Temporal lobe (tissue), 4 donors: ENCODE measurements at places on chromosomes 4 and X. TPM values are rescaled to one million over a fixed set of nuclear protein-coding genes. Genes with fewer than 3 reads are reported as not detected.

Gene TEX13C
- not detected for total RNA-seq

Gene COMMD8
- total RNA-seq, result 9.6 TPM

Gene ARR3
- not detected for total RNA-seq

Gene MAGEA2B
- not detected for total RNA-seq

Gene TKTL2
- 0.49 TPM for total RNA-seq

Gene ZFX
- total RNA-seq, result 41.8 TPM

Gene SSX4
- total RNA-seq, result not detected

Gene COL4A6
- total RNA-seq, result 3.2 TPM

Gene PNMA3
- 12.3 TPM for total RNA-seq

Gene MTMR8
- total RNA-seq, result 3.2 TPM

Gene AMTN
- not detected for total RNA-seq

Gene KIT
- total RNA-seq, result 75.5 TPM

Gene CT47B1
- not detected for total RNA-seq

Gene GAB3
- total RNA-seq, result 0.74 TPM
